GM18507 (cell line): ENCODE measurements at places on chromosomes 16 and 17.

- DNase-seq = no peak
Measured at GRCh38 chr16:19219836-19220235, 51.8 kb downstream of the SYT17 start.

DNA sequence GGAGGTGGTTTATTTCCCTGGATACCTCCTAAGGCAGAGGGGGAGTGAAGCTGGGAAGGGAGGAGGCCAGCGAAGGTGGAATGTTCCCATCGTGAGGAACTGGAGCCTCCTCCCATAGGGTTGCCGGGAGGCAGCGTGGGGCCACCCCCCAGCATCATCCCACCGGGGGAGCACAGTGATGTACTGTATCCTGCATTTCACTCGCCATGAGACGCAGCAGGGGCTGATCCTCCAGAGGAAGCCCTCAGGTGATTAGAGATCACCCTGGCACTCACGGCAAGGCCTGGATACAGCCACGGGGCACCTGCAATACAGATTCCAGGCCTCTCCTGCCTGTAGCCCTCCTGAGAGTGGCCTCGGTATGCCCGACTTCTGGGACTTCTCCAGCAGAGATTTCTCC, 25.5 kb upstream of the BEAN1 start:
- no peak for DNase-seq

- no peak for DNase-seq
Measured at GRCh38 chr17:15926039-15926740, 18.7 kb upstream of the ADORA2B start.

- no peak for DNase-seq
Measured at GRCh38 chr17:29870836-29871465, 59.1 kb downstream of the SSH2 start.
